ENCODE measurements at places on chromosomes 7 and 10.

DNA sequence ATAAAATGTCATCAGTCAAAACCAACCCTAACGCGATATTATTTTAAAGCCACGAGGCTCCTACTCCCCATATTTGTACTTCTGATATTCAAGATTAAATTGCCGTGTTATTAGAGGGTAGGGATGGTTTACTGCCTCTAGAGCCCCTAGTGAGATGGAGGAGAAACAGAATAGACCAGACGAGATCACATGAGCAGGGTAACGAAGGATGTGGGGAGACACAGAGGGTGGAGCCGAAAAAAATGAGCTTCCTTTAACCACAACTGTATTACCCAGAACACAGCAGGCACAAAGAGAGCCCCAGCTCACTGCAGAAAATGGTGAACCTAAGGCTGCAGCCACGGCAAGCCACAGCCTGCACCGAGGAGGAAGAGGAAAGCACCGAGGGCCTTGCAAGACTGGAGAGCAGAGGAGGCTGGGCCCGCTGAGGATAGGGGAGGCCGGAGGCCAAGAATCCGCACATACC, 14.3 kb downstream of the ZC3HAV1 start:
- DNase-seq, result no peak

GRCh38 chr10:26627324-26627723, 70.2 kb upstream of the PDSS1 start:
- DNase-seq, result no peak

DNA sequence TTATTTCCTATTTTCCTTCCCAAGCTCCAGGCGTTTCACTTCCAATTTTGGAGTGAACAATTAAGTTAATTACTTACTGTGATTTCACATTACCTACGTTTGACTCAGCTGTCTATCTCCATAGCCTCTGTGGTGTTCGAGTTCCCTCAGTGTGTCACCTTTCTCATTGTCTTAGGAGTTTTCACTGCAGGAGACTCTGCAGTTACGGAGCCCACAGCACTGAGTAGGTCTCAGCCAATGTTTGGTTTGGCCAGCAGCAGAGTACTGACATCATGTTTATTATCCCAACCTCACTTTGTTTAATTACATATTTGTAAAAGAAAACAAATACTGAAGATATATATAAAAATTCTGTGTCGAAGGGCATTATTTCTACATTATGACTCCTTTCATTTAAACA, 1123.9 kb downstream of the CNTNAP2 start:
- DNase-seq, result no peak

GRCh38 chr10:129621693-129622092, 154.7 kb downstream of the MGMT start:
- peak; percentile 46 for DNase-seq

DNA sequence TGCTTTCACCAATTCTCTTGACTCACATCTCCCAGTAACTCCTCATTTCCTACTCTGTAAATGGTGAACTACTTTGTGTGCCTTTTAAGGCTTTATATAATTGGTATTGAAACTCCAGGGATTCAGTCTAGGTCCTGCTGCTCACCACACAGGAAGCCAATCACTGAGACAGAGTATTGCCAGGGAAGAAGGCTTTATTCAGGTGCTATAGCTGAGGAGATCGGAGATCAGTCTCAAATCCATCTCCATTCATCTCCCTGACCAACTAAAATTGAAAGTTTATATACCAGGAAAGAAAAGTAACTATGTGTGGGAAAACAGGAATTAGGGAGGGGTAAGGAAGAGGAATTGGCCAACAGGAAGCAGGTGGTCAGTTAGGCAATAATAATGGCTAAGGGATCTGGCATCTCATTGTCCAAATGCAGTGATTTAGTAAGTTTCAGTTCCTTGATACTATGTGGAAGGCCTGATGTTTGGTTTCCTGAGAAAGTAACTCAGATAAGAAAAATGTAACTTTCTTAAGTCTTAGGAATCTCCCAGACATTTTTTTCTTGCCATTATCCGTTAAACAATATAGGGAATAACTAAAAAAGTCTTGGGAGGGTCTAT, 10.2 kb upstream of the SDHAF3 start:
- no peak for DNase-seq

- DNase-seq, result no peak
Observed at GRCh38 chr10:119061352-119061751, 19.3 kb downstream of the EIF3A start.

- no peak for DNase-seq
Observed at GRCh38 chr7:100824499-100825214, 2.7 kb downstream of the EPHB4 start.

DNA sequence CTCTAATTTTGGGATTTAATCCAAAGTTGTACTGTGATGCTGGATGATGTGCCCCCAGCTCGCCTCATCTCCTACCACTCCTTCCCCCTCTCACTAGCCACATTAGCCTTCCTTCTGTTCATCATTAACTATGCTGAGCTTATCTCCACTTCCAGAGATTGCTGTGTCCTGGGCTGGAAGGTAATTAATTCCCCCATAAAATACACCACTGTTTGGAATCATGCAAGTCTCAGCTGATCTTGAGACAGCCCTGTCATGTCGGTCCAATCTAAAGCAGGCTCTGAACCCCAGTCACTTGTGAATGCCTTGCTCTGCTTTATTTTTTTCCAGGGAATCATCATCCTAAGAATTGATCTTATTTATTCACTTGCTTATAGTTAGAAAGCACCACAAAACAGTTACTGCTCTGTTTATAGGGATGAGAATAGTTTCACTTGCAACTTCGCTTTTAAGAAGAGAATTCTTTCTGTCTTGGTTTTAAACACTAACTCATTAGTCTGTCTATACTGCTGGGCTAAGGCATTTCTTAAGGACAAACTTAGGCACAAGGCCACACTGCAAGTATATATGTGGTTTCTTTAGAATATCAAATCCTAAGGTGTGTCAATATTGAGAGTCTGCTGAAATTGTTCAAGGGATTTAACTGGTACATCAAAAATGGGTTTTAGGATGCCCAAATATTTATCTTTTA, 341.1 kb upstream of the SEMA3A start:
- no peak for DNase-seq

DNA sequence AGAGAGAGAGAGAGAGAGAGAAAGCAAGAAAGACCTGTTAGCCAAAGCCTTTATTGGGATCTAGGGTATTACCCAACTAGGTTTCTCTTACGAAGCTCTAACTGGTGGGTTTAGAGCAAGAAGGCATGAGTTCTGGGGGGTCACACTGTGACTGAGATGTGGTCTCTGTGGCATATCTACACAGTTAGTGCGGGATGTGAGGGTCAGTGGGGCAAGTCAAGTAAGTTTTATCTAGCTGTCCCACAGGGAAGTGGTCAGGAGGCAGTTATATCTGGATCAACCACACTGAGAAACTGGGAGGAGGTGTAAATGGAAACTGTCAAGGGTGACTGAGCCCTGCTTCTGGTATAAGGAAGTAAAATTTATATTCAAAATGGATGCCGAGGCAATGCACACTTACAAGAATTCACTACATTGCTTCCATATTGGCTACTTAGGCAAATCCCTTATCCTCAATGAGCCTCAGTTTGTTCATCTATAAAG, 331.6 kb upstream of the HPS1 start:
- no peak for DNase-seq

DNA sequence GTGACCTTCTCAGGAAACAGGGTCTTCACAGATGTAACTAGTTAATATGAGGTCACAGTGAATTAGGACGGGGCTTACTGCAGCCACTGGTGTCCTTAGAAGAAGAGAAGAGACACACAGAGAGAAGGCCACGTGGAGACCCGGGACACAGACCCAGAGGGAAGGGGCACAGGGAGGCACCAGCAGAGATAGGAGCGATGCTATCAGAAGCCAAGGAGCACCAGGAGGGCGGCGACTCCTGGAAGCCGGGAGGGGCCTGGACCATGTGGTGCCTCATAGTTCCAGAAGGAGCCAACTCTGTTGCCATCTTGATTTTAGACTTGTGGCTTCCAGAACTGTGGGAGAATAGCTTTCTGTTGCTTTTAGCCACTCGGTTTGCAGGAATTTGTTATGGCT, 505.9 kb downstream of the TCERG1L start:
- no peak for DNase-seq

- DNase-seq, result no peak
Observed at GRCh38 chr7:67809586-67809985, 813.0 kb downstream of the TYW1 start.

GRCh38 chr7:4713183-4713784, 31.2 kb downstream of the FOXK1 start:
- no peak for DNase-seq

Measured in ACHN (cell line).